ENCODE measurements at places on chromosomes 5 and 9.

DNA sequence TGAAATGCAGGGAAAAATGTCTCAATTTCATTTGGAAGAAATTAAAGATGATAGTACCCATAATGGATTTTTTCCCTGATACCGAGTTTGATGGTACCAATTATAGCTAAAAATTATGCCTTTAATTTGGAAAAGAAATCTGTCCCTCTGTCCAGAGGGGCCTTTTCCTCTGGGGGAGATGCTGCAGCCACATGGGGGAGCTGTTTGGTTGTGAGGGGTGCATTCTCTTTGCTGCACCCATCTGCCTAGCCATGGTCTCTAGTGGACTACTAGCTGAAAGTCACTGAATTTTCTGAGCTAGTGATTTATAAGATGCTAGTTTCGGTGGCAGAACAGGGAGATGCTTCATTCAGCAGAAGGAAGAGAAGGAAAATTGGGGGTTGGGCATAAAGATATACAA lies 9.6 kb downstream of the SEC61B start:
- no peaks in the 10 kb centered on the region for H3K27me3 ChIP-seq
- H3K4me3 ChIP-seq, result no peak overlapping the region
- peaks cover 35% of the 10 kb centered on the region for H3K36me3 ChIP-seq
- no peak overlapping the region for H3K27ac ChIP-seq
- H3K4me1 ChIP-seq, result peaks cover 10% of the 10 kb centered on the region

DNA sequence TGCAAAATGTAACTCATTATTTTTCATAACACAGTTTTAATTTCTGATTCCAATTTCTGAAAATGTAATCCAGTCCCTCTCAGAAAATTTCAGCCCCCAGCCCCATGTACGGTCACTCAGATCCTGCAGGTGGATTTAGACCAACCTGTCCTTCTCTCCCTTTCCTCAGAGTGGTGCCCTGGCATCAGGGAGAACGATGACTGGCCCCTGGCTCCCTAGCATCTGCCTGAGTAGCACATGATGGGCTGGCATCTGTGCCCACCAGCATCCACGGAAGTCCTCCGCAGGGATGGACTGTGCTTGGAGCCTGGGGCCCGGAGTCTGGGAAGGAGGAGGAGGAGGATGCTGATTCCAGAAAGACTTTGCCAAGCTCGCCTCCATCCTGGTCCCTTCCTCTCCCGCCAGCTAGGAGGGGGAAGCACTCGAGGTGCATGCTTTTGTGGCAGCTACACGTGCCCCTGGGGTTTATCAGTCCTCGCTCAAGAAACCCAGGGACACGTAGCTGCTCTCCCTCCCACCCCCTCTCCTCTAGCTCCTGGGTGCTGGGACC lies 54.4 kb upstream of the RUFY1 start:
- H3K4me3 ChIP-seq, result no peak overlapping the region
- DNase-seq, result no peak
- no peaks in the 10 kb centered on the region for H3K4me1 ChIP-seq
- no peaks in the 10 kb centered on the region for H3K36me3 ChIP-seq

DNA sequence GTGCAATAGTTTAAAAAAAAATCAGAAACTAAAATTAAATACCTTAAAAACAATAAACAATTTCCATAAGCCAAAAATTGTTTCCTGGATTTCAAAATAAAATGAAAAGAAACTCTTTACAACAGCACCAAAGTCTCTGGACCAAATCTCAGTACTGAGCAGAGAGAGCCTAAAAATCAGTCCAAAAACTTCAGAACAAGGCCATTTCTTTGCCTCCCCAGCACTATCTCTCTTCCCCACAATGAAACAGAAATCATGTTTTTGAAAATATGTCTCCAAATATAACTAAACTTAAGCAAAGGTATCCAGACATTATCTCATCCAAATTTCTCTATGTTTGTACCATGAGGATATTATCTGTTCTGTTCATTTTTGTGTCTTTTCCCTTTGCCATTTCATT lies 1.0 kb downstream of the FREM1 start:
- H3K4me3 ChIP-seq, result no peak overlapping the region
- H3K36me3 ChIP-seq, result no peaks in the 10 kb centered on the region
- H3K27ac ChIP-seq, result no peak overlapping the region

DNA sequence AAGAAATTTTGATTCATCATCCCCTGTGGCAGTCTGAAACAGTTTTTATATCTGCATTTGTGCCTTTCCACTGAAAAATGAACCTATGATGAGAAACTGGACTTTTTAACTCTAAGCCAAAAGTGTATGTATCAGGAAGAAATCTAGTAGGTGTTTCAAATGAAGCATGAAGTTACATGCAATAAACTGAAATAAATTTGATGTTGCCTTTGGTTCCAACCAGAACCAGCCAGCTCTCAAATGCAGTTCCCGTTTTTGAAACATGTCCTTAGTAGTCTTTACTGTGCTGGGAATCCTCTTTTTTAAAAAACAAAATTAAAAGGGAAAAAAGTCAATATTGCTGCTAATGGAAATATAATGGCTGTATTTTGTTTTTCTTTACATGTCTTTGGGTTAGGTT lies 43.9 kb downstream of the HACD4 start:
- H3K27me3 ChIP-seq, result no peaks in the 10 kb centered on the region
- peaks cover 20% of the 10 kb centered on the region for H3K36me3 ChIP-seq
- no peaks in the 10 kb centered on the region for H3K4me1 ChIP-seq
- no peak for DNase-seq

DNA sequence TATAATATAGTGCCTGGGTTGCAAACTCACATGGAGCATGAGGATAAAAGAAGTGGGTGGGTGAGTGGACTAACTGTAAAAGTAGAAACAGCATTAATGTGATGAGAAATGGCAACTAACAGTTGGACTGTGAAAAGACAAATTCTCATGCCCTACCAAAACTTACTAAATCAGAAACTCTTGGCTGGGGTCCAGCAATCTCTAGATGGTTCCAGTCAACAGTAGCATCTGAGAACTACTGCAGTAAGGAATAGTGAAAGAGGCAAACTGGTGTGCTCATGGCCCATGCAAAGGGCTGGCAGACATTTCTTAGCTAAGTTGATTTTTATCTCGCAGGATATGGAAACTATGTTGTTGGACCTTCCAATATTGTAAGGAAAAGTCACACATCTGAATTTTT lies 150.3 kb downstream of the PIK3R1 start:
- H3K27me3 ChIP-seq, result peaks cover 19% of the 10 kb centered on the region
- H3K4me3 ChIP-seq, result no peak overlapping the region
- peaks cover 5% of the 10 kb centered on the region for H3K36me3 ChIP-seq
- peaks cover 32% of the 10 kb centered on the region for H3K4me1 ChIP-seq
- H3K27ac ChIP-seq, result no peak overlapping the region

- H3K4me1 ChIP-seq, result no peaks in the 10 kb centered on the region
- no peaks in the 10 kb centered on the region for H3K27me3 ChIP-seq
- H3K36me3 ChIP-seq, result no peaks in the 10 kb centered on the region
- no peak for DNase-seq
- no peak overlapping the region for H3K27ac ChIP-seq
These were observed 256.3 kb downstream of the NNT start for GRCh38 chr5:43859309-43859708.

GRCh38 chr5:53507013-53507412 lies 26.6 kb downstream of the FST start:
- peaks cover 5% of the 10 kb centered on the region for H3K27me3 ChIP-seq
- H3K4me3 ChIP-seq, result no peak overlapping the region
- H3K4me1 ChIP-seq, result no peaks in the 10 kb centered on the region
- no peak overlapping the region for H3K27ac ChIP-seq
- DNase-seq, result no peak

- peaks cover 1% of the 10 kb centered on the region for H3K4me1 ChIP-seq
- H3K27me3 ChIP-seq, result no peaks in the 10 kb centered on the region
- H3K4me3 ChIP-seq, result no peak overlapping the region
- DNase-seq, result no peak
These were observed 102.9 kb downstream of the MARCHF3 start for GRCh38 chr5:126927429-126927828.

DNA sequence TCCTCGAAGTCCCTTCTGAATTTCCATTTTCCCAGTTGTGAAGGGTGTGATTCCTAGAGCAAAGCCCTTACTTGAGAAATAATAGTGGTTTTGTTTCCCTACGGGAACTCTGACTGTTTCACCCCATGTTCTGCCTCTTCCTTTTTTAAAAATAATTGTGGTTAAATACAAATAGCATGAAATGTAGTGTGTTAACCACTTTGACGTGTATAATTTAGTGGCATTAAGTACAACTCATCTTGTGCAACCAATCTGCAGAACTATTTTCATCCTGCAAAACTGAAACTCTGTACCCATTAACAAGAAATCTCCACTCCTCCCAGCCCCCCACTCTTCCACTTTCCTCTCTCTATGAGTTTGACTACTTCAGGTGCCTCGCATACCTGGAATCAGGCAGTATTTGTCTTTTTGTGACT lies 35.6 kb upstream of the HAND1 start:
- H3K27me3 ChIP-seq, result peaks cover 21% of the 10 kb centered on the region
- no peak for DNase-seq

DNA sequence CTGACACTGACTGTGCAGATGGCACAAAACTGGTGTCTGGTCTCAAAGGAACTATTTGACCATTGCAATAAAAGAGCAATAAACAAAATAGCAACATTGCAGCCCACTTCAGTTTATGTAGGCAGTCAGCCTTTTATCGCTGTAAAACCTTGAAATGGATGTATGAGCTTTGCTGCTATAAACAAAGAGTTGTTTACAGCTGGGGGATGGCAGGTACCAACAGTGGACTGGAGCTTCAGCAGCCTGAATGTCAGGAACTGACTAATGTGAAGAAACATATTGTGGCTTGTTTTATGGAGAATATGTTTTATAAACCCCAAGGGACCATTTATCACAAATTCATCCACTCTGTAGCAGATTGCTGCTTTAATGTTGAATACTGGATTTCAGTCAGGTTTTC lies 78.0 kb downstream of the PTPRD start:
- no peak overlapping the region for H3K27ac ChIP-seq
- no peaks in the 10 kb centered on the region for H3K27me3 ChIP-seq
- H3K36me3 ChIP-seq, result no peaks in the 10 kb centered on the region
- H3K4me1 ChIP-seq, result no peaks in the 10 kb centered on the region

DNA sequence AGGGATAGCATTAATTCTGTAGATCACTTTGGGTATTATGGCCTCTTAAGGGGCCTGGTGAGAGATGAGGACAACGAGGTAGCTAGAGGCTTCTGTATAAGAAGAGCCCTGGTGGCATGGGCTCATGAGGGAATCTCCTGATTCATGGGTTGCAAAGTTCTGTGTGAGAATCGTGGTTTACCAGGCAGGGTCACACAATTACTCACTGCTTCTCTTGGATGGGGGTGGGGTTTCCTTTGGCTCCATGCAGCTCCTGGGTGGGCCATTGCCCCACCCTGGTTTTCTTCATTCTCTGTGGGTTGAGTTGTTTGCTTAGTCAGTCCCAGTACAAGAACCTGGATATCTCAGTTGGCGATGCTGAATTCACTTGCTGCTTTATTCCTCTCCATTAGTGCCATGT lies 30.9 kb upstream of the TNFSF15 start:
- H3K36me3 ChIP-seq, result no peaks in the 10 kb centered on the region
- peaks cover 15% of the 10 kb centered on the region for H3K4me1 ChIP-seq
- peaks cover 51% of the 10 kb centered on the region for H3K27me3 ChIP-seq
- no peak overlapping the region for H3K4me3 ChIP-seq
- DNase-seq, result peak; percentile 49

GRCh38 chr5:76406673-76407072 lies 3.6 kb downstream of the IQGAP2 start:
- peaks cover 51% of the 10 kb centered on the region for H3K4me1 ChIP-seq
- no peaks in the 10 kb centered on the region for H3K27me3 ChIP-seq
- no peak overlapping the region for H3K27ac ChIP-seq
- peaks cover 34% of the 10 kb centered on the region for H3K36me3 ChIP-seq
- H3K4me3 ChIP-seq, result peak overlapping the region; percentile 19

- no peak overlapping the region for H3K27ac ChIP-seq
- H3K36me3 ChIP-seq, result no peaks in the 10 kb centered on the region
- H3K27me3 ChIP-seq, result no peaks in the 10 kb centered on the region
- H3K4me1 ChIP-seq, result peaks cover under 1% of the 10 kb centered on the region
These were observed 194.8 kb upstream of the TRPC7 start for GRCh38 chr5:136560126-136560525.

DNA sequence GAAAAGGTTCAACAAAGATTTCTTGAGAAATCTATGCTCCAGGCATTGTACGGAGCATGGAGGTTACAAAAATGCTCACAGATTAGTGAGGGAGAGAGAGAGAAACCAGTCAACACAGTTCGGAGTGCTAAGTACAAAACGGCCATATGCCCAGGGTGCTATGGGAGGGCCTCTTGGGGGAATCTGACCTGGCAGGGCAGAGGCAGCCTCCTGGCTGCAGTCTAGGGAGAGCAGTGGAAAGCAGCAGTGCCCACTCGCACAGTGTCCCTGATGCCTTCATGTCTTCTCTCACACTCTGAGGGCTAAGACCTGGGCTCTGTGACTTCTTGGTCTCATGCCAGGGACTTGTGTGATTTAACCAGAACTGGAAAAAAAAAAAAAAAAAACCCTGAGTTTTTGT lies 29.8 kb upstream of the SMC5 start:
- no peaks in the 10 kb centered on the region for H3K36me3 ChIP-seq
- peaks cover 4% of the 10 kb centered on the region for H3K27me3 ChIP-seq
- H3K4me3 ChIP-seq, result no peak overlapping the region
- no peaks in the 10 kb centered on the region for H3K4me1 ChIP-seq
